ENCODE measurements at places on chromosomes 7 and 10.

DNA sequence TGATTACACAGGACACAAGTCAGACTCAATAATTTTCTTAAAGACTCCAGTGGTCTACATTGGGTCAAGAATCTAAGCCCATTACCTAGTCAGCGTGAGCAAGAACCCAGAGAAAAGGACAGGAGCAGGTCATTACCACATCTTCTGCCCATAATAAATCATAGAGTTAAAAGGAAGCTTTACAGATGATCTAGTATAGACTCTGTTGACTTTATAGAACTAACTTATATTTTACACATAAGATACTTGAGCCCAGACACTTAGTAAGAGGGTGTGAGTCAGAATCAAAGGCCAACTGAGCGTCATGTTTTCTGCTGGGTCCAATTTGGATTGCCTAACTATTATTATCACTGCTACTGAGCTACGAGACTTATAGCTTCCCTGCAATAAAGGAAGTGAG, 206.1 kb upstream of the NPSR1 start:
- DNase-seq, result no peak

DNA sequence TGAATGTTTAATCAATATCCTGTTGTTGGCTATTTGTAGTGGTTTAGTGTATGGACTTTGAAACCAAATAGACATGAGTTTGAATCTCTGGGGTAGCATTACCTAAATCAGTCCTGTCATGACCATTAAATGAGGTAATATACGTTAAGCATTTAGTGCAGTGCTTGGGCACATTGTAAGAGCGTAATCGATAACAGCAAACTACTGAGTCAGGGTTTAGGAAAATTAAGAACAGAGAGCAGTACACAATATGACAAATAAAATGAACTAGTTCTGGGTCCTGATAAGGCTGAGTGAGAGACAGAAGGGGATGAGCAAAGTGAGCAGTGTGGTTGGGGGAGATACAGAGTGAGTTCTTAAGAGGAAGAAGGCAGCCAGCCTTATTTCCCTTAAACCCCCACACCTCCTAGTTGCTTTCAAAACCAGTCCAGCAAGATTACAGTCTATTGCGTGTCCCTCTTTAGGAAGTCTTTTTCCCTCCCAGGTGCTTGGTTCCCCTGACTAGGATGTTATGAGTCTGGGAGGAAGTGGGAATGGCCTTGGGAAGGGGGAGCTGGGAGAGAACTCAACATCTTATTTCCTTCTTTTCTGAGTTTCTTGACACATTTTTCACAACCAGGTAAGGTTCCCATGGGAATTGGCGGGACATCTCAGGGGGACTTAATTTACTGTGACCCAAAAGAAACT, 171.0 kb downstream of the SND1 start:
- DNase-seq, result no peak

- no peak for DNase-seq
These were observed 18.3 kb downstream of the DNAJB12 start for GRCh38 chr10:72336259-72337038.

GRCh38 chr7:74479961-74480829, 26.5 kb downstream of the GTF2IRD1 start:
- no peak for DNase-seq

DNA sequence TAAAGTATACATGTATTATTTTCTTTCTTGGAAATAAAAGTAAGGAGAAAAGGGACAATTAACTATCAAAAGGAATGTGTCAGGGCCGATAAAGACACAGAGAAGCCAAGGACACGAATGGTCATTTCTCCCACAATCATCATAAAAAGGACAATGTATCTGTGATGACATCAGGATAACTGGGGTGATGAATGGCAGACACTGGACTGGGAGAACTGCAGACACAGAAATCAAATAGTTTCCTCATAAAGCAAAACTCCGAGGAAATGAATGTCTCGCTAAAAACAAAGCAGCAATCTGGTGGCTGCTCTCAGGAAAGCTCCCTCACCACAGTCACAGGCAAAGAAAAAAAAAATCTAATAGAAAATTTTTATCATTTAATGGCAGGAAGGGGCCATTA, 69.3 kb upstream of the NPY start:
- DNase-seq, result no peak

- no peak for DNase-seq
These were observed 10.4 kb downstream of the ATG9B start for GRCh38 chr7:151013733-151014497.

DNA sequence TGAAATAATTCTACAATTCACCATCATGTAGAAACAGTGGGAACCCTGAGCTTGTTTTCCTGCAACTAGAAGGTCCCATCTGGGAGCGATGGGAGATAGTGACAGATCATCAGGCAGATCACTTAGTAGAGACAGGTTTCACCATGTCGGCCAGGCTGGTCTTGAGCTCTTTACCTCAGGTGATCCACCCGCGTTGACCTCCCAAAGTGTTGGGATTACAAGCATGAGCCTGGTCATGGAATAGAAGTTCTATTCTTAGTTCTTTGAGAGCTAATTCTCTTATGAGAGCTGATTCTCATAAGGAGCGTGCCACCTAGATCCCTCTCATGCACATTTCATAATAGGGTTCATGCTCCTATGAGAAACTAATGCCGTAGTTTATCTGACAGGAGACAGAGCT, 778.0 kb upstream of the AUTS2 start:
- no peak for DNase-seq

DNA sequence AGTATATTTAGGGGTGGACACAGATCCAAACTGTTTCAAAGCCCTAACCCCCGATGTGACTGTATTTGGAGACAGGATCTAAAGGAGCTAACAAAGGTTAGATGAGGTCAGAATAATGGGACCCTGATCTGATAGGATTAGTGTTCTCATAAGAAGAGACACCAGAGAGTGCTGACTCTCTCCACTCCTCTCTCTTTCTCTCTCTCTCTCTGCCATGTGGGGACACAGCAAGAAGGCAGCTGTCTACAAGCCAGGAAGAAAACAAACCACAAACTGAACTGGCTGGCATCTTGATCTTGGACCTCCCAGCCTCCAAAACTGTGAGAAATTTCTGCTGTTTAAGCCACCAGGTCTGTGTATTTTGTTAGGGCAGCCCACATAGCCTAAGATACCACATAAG, 84.7 kb upstream of the KDM7A start:
- no peak for DNase-seq

- no peak for DNase-seq
These were observed 253.1 kb upstream of the KLF14 start for GRCh38 chr7:130987092-130987491.

GRCh38 chr10:4296161-4296560, 511.2 kb upstream of the KLF6 start:
- DNase-seq, result no peak

DNA sequence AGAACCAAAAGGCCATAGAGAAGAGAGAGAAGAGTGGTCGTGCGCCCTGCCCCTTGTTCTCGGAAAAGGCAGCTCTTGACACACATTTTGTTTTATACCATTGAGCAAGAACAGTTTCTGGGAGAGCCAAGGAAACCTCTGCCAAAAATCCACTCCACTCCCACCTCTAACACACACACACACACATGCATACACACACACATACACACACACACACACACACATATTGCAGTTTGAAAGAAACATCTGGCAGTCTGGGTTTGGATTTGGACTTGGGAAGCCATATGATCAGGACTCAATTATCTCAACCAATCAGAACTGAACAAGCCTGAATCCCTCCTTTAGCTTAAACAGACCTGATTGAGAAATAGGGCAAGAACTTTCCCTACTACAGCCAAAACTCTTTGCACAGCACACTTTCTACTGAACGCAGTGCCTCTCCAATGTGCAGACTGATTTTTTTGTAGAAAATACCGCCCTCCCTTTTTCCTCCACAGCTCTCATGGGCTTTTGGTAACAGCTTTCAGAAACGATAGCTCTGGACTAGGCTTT, 484.0 kb upstream of the ZWINT start:
- DNase-seq, result no peak

- no peak for DNase-seq
These were observed 2.4 kb downstream of the CYP51A1 start for GRCh38 chr7:92131764-92132330.

DNA sequence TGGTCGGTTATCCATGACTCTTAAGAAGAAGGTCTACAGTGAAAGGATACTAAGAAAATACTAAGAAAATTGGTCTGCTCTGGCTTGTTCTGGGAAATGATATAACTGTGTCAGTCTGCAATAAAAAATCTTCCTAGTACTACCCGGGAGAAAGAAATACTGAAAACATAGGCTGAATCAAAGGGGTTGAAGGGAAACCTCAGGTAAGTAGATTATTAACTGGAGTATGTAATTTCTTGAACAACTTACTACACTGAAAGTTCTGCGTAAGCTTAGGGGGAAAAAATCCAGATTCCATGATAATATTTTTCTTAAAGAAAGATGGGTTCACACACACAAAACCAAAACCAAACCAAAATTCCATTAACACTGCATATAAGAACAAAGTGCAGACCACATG, 143.3 kb downstream of the KMT2E start:
- DNase-seq, result no peak

GRCh38 chr7:126720232-126720631, 532.5 kb downstream of the GRM8 start:
- no peak for DNase-seq

- no peak for DNase-seq
These were observed 203.2 kb downstream of the ANK3 start for GRCh38 chr10:60186315-60187071.

DNA sequence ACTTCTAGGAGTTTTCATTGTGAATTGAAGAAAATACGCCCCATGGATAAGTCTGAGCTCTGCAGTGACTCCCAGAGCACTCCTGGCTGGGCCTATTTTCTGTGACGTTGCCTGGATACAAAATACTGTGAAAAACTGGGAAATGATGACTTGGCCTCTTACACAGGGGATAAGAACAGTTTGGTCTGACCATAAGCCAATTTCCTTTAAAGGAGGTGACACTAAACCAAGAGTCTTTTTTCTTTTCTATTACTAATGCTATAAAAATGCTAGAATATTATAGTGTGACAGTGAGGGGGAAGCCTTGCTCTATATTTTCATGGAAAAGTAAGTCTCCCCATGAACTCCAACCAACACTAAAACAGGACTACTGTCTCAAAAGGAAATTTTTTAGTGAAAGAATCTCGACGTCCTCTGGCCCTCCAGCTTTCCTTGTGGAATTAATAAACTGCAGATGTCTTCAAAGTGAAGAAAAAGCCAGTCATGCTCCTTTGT, 45.5 kb downstream of the MYOF start:
- DNase-seq, result no peak

GRCh38 chr10:122374237-122374858, at the start of gene PLEKHA1:
TSS of gene PLEKHA1 (plus strand) at chr10:122374708. CDS start at chr10:122393201, 18,493 bp downstream.
- DNase-seq, result peak; percentile 98

GRCh38 chr10:30034433-30035137, 24.8 kb downstream of the JCAD start:
- no peak for DNase-seq

DNA sequence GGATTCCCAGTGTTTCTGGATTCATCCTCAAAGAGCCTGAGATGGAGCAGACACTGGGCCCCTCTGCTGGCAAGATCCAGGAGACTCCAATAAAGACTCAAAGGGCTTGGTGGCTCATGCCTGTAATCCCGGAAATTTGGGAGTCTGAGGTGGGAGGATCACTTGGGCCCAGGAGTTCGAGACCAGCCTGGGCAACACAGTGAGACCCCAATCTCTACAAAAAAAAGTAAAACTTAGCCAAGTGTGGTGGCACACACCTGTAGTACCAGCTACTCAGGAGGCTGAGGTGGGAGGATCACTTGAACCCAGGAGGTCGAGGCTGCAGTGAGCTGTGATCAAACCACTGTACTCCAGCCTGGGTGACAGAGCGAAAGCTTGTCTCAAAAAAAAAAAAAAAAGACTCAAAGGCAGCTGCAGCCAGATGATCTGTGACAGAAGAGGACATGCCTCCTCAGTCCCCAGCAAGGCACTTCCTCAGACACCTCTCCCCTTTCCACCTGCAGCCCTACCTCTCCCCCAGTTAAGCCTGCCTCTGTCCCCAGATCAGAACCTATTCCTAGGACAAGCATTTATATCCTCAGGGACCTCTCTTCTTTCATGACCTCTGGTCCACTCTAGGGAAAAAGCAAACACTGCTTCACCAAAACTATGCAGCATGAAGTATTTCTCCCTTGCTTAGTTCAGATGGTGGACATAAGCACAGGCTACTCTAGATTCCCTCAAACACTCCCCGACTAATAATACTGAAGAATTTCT, 27.9 kb downstream of the PDLIM1 start:
- DNase-seq, result no peak

DNA sequence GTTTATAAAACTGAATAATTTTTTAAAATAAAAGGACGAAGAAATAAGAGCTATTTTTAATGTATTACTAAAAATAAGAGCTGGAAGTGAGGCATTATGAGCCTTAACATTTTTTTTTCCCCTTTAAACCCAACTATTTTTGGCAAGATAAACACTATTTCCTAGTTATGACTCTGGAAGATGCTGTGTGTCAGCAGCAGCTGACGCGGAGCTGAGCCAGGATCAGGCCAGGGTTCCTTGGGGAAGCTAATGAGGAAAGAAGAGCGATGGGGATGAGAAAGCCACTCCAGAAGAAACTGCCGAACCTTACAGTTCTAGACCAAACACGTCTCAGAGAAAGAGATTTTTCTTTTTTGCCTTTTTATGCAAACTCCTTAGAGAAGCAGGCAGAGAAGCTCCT, 85.9 kb downstream of the USP6NL start:
- DNase-seq, result no peak

GRCh38 chr10:62046522-62047227, 145.2 kb downstream of the ARID5B start:
- no peak for DNase-seq

GRCh38 chr10:133316266-133316665, 7.6 kb downstream of the ZNF511 start:
- DNase-seq, result no peak

- DNase-seq, result peak; percentile 50
These were observed 24.1 kb upstream of the PNLIP start for GRCh38 chr10:116521424-116522290.

DNA sequence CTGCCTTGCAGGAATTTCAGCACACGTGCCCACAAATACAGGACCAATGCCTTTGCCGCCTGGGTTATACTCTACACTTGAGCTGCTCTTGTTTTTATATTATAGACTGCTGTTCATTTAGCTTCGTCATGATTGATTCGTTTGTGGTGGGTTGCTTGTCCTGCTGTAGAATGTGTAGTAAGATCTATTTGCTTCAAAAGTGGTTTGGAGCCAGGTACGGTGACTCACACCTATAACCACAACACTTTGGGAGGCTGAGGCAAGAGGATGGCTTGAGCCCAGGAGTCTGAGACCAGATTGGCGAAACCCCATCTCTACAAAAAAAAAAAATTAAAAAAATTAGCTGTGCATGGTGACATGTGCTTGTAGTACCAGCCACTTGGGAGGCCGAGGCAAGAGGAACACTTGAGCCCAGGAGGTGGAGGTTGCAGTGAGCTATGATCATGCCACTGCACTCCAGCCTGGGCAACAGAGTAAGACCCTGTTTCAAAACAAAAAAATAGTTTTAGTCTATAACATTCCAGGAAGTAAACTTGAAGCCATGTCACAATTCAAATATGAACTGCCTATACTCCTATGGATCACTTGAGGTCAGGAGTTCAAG, 9.0 kb upstream of the RHBDD2 start:
- no peak for DNase-seq

GRCh38 chr7:1130021-1130990, 29.7 kb downstream of the ZFAND2A start:
- no peak for DNase-seq

GRCh38 chr7:127387974-127388373, 4.5 kb downstream of the ZNF800 start:
- no peak for DNase-seq

- no peak for DNase-seq
These were observed 870.4 kb downstream of the PCDH15 start for GRCh38 chr10:53930648-53931047.
